ENCODE measurements at places on chromosomes 2 and 18.

GRCh38 chr2:156098506-156098905, 234.0 kb downstream of the NR4A2 start:
- DNase-seq, result peak; percentile 80

DNA sequence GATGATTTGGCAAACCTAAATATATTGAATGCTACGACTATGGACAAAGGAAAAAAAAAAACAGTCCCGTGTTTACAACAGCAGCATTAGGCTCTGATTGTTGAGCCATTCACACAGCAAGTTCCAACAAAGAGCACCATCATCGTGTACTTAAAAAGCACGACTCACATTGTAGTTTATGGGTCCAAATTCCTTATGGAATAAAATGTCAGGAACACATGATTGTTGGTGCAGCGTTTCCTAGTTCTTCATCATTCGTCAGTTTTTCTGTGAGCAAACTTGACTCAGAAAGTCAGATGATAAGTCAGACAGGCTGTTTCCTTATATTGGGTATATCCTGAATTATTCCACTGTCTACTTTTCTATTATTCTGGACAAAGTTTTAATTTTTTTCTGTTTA, 10.0 kb upstream of the KIDINS220 start:
- no peak for DNase-seq

GRCh38 chr2:60394463-60394862, 159.0 kb downstream of the BCL11A start:
- DNase-seq, result no peak

DNA sequence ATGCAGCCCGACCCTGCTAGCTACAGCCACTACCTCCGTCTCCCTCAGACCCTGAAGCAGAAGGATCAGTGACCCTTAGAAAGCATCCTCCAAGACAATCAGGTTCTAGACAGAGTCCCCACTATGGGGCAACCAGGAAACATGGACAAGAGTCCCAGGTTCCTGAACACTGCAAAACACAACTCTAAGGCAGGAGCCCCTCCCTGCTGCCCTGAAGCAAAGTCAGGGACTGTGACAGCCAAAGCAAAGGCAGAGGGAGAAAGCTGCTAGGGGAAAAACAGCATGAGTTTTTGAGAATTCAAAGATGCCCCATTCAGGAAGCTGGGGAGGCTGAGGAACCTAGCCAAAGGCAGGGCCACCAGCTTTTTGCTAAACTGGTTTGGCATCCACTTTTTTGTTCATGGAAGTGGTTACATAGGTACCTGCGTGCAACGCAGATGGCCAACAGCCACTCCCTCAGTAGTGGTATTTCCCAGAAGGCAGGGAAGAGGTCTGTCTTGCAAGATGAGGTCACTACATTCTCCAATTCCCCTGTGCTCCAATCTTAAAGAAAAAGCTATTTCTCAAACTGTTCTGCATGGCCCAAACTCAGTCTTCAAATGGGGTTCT, 33.2 kb downstream of the MYO5B start:
- DNase-seq, result no peak

- DNase-seq, result no peak
Measured at GRCh38 chr2:100691846-100692245, 128.1 kb upstream of the NPAS2 start.

- DNase-seq, result no peak
Measured at GRCh38 chr18:62017618-62018017, 124.8 kb upstream of the RNF152 start.

GRCh38 chr18:2104620-2105462, 466.5 kb downstream of the METTL4 start:
- DNase-seq, result peak; percentile 17

DNA sequence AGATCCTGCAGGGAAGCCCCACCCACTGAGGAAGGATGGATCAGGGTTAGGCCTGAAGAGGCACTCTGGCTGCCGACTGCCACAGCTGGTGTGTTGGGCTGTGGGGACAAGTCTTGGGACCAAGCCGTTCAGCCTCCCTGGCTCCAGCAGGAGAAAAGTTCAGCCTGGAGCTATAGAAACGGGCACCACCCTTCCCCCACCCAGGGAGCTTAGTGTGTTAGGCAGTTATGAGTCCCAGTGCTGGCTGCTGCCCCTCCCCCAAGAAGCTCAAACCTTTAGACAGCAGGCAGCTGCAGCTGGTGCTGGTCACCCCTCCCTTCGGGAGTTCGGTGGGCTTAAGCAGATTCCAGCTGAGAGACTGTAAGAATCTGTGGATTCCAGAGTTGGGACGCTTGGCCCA, 447.1 kb upstream of the HS6ST1 start:
- peak; percentile 3 for DNase-seq

DNA sequence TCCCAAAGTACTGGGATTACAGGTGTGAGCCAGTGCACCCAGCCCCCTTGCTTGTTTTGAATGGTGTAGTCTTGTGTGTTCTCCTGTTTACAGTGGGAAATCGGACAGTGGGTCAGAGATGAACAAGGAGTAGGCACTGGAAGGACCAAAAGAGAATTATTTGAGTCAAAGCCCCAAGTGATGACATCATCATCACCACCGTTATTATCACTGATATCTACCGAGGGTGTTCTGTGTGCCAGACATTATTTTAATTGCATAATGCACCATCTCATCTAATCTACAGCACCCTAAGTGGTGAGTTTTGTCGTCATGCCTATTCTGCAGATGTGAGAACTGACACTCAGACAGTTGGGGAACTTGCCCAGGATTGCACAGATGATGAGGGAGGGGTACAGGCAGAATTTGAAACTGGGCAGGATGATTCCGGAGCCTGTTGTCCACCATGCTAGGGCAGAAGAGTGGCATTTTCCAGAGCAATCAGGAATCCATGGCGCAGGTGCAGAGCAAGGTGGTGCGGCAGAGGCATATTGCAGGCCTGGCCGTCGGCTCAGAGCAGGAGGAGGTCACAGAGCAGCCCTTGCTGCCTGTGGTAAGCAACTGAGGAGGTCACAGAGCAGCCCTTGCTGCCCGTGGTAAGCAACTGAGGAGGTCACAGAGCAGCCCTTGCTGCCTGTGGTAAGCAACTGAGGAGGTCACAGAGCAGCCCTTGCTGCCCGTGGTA, 137.0 kb upstream of the HDAC4 start:
- no peak for DNase-seq

- no peak for DNase-seq
Measured at GRCh38 chr18:57982372-57983021, 61.5 kb upstream of the NEDD4L start.

- no peak for DNase-seq
Measured at GRCh38 chr2:35293261-35293660, 1062.3 kb upstream of the CRIM1 start.

- DNase-seq, result no peak
Measured at GRCh38 chr2:156038021-156038420, 294.5 kb downstream of the NR4A2 start.

- no peak for DNase-seq
Measured at GRCh38 chr2:60361498-60361897, 192.0 kb downstream of the BCL11A start.

GRCh38 chr2:68391869-68392268, 26.8 kb downstream of the PLEK start:
- DNase-seq, result no peak

DNA sequence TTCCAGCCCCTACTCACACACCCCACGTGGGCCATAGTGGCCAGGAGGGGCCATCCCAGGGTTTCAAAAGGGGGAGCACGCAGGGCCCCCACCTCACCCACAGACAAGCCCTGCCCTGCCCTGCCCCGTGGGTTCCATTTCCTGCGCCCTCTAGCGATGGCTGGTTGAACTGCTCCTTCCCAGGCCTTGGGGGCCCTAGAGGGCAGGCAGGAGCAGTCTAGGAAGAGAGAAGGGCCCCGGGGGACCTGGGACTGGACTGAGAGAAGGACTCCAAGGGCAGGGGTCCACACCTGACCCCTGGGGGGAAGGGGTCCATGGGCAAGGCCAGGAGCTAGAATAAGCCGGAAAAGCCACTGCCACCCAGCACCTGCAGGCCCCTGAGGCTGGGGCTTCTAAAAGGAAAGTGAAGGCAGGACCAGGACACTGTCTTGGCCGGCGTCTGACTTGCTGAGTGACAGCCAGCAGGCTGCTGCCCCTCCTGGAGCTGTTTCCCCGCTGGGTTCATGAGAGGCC, 10.1 kb downstream of the CYP26B1 start:
- DNase-seq, result peak; percentile 34

DNA sequence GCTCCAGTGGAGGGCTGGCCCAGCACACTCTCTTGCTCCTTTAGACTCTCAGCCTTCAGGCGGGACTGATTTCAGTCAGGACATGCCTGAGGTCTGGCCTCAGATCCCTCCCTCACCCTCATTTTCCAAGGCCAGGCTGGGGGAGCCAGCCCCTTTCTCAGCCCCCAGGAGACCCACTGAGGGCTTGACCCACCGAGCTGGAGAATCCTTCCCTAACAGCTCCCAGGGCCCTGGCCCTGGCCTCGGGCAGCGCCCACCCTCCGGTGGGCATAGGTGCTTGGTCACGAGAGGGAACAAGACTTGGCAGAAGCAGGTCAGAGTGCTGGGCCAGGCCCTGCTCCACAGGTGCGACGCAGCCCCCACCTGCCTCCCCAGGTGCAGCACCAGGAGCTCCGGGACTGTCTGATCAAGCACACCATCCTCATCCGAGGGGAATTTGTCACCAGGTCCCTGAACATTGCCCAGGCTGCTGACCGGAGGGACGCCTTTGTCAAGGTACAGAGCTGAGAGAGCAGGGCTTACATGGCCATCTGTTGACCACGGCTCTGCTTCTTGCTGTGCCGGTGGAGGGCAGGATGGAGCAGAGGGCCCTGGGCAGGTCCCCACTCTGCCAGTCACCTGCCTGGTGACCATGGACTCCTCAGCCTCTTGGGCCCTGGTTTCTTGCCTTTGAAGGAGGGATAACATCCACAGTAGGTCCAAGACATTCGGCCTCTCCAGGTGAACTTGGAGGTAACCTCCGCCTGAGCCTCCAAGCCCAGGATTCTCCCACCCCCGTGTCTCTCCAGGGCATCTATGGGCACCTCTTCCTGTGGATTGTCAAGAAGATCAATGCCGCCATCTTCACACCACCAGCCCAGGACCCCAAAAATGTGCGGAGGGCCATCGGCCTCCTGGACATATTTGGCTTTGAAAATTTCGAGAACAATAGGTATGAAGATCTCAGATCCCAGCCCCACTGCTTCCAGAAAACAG, 46.3 kb downstream of the MYO7B start:
- no peak for DNase-seq

DNA sequence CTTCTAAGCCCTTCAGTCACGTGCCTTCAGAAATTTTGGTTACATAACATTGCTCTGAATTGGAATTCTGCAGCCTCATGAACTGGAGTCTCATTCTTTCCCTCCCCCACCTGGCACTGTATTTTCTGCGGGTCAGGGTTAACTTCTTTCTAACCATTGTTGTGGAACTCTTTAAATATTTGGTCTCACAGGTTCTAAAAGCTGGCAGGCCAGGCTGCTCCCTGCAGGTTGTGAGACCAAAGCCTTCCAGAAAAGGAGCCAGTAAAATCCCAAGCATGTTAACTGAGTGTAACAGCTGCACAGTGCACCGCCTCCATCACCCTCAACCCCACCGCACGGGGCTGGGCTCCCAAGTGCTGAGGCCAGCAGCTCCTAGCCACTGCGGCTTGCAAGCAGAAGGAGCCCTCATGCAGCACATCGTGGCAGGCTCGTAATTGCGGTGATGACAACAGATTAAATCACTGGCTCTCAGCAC, 174.1 kb upstream of the ALPP start:
- no peak for DNase-seq

DNA sequence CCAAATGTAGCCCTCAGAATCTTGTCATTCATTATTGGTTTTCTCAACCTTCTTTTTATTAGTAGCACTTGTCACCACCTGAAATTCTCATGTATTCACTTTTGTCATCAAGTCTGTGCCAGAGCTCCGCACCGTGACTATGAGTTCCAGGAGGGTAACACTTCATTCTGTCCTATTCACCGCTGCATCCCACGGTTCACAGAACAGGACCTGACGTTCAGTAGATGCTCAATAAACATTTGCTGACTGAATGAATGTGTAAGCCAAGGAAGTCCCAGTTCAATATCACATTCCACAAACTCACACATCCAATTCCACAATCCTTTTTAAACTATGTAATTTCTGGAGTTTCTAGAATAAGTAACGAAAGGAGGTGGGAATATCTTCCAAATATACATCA, 65.5 kb downstream of the MOGAT1 start:
- DNase-seq, result no peak

DNA sequence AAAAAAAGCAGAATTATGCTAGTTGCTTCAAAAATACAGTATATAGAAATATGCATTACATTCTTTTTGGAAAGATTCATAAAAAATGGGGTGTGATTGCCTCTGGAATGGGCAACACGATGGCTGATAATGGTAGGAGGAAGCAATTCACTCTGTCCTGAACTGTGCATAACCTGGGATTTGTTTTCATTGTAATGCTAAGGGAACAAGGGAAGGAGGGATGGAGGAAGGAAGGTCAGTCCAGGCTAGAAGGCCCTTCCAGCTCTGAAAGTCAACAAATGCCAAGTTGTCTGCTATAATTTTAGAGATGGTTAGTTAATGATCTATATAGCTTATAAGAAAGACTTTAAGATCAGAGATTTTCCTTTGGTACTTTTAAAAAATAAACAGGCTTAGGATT, 40.8 kb downstream of the BUB1 start:
- no peak for DNase-seq

DNA sequence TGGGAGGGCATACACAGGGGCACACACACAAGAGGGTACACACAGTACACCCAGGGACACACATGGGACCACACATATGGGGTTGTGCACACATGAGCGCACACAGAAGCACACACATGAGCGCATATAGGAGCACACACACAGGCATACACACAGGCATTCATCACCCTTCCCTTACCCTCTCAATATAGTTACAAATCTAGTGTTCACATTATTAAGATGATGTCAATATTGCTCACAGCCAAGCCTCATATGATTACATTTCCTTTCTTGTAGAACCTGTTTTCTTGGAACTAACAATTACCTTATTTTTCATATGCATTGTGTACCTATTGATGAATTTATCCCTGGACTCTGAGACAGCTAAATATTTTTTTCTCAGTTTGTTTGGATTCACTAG, 156.7 kb downstream of the FHOD3 start:
- DNase-seq, result no peak

DNA sequence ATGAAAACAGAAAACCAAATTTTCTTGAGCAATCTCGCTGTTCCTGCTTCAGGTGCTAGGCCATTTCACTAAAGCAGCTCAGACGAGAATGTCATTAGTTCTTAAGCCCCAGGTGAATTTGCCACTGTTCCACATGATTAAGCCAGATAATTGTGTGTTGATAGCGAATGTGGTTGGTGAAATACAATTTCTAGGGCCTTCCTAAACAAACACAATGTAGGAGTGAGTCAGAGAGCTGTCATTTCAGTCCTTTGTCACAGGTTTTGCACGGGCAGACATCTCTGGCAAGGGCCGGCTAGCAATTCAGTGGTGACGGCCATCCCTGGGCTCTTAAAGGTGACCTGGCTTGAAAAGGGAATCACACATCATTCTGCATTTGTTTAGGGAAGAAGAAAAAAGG, 170.7 kb downstream of the TMEM182 start:
- peak; percentile 97 for DNase-seq

DNA sequence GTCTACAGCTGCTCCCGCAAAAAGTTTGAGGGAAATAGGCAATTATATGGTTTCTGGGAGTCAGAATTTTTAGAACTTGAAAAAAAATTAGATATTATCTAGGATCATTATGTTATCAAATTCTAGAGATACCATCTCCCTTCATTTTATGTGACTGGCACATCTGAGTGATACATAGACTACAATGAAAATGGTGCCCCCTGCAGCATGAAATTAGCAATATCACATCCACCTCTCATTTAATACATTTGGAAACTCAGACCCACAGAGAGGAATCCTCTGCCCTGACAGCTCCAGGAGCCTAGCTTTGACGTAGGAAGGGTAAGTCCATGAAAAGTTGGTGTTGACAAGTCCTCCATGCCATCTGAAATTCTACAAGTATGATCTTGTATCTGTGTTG, 381.6 kb downstream of the SUCLG1 start:
- peak; percentile 4 for DNase-seq

GRCh38 chr2:195594248-195594647, 62.8 kb upstream of the SLC39A10 start:
- no peak for DNase-seq

Data from NCI-H1417 (cell line).